Esophagus mucosa (tissue), 1 donor: ENCODE measurements at places on chromosomes 1 and 21. TPM values are rescaled to one million over a fixed set of nuclear protein-coding genes. Genes with fewer than 3 reads are reported as not detected.

The GABPA gene
- 16.0 TPM for total RNA-seq

The MATN1 gene
- total RNA-seq = not detected

The SYCP1 gene
- total RNA-seq = not detected

The MARK1 gene
- 6.1 TPM for total RNA-seq

The NCAM2 gene
- not detected for total RNA-seq

The LCE7A gene
- total RNA-seq = not detected

The ZMYM1 gene
- 17.5 TPM for total RNA-seq

The PLA2G2C gene
- 0.48 TPM for total RNA-seq

The FCRL6 gene
- total RNA-seq = not detected

The COL8A2 gene
- total RNA-seq = 2.7 TPM
